Thyroid gland (tissue), 4 donors: ENCODE measurements at places on chromosomes 11 and 22. TPM values are rescaled to one million over a fixed set of nuclear protein-coding genes. Genes with fewer than 3 reads are reported as not detected.

GRCh38 chr22:37045958-37046357 lies 5.6 kb upstream of the KCTD17 start:
- no peak for DNase-seq

DNA sequence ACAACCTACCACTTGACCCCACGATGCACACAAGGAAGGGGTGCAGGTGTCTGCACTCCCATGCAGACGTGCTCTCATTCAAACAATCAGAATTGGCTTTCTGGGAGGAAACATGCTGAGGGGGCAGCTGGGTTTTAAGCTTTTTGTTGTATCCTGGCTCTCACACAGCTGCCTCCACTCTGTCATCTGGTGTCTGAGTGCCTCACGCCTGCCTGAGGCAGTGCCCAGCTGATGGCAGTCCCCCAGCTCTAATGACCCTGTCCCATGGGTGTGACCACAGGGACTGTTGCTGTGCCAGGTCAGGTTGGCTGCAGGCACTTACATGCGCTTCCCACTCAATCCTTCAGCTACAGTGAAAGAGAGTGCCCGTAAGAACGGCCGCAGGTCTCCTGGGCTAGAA lies 53.7 kb downstream of the ARFGAP3 start:
- peak; percentile 72 for DNase-seq

DNA sequence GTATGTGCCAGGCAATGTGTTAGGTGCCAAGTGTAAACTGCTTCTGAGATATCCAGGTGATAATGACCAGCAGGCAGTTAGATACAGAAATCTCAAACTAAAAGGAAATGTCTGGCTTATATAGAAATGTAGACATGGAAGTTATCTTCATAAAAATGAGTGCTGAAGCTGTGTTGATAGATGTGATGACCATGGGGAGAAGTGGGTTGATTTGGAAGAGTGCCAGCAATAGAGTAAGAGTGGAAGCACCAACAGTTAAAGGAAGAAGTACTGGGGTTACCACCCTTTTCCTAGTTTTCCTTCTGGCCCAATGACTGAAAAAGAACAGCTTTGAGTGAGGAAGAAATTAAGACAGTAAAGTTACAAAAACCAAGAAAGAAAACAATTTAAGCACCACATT lies 68.5 kb downstream of the C2CD3 start:
- DNase-seq, result no peak

GRCh38 chr11:67031791-67032561 lies 9.0 kb downstream of the SYT12 start:
- DNase-seq, result no peak

- DNase-seq, result no peak
Measured at GRCh38 chr11:96082002-96082899, 158.3 kb upstream of the MTMR2 start.

DNA sequence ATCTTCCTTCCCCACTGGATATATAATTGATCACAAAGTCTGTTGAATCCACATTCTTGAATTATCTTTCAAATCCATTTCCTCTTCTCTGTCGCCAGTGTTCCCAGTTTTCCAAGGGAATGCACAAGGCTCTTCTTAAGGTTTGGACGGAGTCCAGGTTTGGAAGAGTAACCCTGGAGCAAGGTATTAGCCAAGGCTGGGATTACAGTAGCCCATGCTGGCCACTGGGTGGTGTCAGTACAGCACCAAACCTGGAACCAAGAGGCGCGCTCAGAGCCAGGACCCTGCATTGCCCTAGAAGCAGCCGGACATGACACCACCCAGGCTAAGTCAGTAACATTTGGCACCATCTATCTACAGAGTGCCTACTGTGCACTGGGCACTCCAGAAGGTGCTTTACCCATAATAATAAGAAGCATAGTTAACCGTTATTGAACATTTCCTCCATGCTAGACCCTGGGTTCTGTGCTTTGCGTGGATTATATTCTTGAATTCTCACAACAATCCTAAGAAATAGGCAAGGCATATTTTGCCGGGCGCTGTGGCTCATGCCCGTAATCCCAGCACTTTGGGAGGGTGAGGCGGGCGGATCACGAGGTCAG lies 48.0 kb upstream of the CLPB start:
- peak; percentile 74 for DNase-seq

DNA sequence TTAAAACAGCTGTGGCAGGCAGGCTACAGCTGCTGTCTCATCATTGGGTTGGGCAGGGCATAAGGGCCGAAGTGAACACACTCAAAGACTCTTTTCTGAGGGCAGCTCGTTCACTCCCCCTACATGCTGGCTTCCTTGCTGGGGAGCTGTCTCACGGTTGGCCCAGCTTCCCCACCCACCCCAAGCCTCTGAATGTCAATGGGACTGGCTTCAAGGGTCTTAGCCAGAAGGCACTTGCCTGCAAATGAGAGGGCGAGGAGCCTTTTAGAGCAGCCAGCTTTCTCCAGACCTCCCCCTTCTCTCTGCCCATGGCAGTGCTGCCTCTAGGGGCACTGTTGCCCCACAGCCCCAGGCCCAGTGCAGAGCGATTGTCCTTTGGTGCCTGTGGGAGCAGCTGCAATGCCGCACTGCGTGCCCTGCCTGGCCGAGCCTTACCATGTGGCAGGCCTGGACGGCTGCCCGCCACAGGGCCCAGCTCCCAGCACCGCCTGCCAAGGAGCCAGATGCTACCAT lies 94.7 kb upstream of the RASSF10 start:
- peak; percentile 90 for DNase-seq

DNA sequence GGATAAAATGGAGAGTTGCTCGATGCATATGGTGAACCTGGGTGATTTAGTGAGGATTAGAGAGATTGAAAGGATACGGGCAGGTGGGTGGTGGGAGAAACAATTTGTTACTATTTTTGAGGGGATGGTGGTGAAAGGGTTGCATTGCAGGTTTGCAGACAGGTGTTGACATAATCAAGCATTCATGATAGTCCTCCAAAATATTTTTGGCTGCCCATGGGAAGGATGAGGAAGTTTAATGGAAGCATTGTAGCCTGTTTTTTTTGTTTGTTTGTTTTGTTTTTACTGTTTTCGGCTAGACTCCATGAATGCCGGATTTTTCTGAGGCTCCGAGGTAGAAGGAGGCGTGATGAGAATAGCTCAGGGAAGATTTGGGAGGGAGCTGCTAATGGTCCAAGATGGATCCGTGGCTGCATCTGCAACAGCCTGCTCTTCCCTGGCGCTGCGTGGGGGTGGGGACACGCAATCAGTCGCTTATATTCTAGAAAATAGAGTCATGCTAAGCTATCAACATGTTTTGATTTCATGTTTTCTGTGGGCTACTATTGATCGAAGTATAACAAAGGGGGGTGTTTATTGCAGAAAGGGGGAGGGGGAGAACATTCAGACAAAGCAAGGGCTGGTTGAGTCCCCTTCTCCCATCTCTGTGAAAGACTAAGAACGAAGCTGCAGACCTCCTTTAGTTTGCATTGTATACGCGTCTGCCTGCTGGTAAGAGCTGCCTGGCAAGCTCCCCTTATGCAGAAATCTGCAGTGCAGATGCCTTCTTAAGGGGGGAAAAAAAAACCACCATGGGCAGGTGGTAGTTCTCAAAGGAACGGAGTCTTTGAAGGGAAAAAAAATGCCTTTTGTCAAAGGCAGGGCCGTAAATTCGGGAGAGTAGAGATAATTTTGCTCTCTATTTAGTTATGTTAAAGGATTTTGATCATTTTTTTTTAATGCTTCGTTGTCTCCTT lies 1.0 kb downstream of the RTN3 start:
- DNase-seq, result peak; percentile 38

GRCh38 chr22:20211997-20212753 lies 55.9 kb downstream of the RTN4R start:
- DNase-seq, result peak; percentile 98

DNA sequence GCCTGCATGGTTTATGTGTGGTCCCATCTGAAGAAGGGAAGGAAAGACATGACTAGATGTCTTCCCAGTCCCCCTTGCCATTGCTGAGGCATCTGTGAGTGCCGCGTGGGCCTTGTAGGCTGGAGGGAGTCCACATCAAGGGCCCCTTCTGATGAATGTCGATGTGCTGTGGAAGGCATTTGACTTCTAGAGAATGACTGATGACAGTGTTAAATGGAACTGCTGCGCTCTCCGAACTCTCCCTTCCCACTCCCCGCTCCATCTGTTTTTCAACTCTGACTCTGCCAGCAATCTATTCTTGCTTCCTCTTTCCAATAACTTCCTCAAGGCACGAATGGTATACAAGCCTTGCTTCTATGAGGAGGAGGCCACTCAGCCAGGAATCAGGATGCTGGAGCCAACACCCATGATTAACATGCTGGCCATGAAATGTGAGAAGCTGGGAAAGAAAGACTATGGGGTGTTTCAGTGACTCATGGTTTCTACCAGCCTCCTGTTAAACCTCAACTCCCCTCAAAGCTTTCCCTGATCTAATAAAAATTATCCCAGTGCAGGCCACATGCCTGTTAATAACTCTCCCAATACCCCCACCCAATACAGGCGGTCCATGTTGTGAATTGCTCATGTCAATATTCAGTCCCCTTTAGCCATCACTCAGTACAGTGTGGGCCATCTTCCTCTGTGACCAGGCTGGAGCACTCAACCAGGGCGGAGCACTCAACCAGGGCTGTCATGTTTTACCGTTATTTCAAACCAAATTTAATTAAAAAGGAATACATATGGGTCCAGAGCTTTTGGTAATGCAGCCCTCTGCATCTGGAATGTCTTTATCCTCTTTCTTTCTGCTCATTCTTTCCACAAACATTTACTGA lies 46.4 kb upstream of the TBCEL start:
- no peak for DNase-seq

DNA sequence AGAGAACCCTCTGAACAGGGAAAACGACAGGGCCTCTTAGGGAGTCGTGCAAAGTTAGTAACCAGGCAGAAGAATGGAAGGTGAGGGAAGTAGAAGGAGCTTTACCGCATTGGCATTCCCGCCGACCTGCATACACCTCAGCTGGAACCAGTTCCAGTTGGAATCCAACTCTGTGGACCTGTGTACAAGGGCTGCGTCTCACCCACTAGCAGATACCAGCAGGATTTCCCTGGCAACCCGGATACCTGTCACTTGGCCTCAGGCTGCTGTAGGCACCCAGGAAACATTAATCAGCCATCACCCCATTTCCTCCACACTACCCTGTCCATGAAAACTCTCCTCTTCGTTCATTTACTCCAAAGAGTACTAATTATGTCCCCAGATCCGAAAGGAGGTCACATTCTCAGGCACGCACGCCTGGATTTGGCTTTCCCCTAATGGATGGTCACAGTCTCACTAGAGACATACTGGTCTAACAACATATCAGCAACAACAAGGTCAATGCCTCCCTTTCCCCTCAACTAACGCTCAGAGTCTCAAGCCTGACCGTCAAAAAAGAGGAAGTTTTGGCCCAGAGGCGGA lies 842 bp downstream of the ARFGAP2 start:
- DNase-seq, result no peak

- no peak for DNase-seq
Measured at GRCh38 chr11:106656646-106657045, 361.6 kb downstream of the GUCY1A2 start.

DNA sequence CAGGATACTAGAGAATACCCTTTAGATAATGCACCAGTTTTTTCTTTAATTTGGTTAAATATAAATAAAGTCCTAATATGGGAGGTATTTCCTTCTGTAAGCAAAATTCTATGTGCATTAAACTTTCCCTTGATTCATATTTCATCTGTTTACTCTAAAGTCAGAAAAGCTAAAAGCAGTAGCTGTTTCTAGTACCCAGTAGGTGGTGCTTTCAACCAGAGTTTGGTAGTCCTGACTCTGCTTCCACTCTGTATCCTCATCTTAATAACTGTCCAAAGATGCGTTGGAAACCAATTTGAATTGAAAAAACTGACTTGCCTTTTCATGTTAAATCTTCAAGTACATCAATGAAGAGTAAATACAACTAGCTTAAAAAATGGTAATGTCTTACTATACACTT lies 1065.2 kb downstream of the JRKL start:
- no peak for DNase-seq

- DNase-seq, result no peak
Measured at GRCh38 chr11:37456746-37457145, 858.7 kb upstream of the RAG2 start.

DNA sequence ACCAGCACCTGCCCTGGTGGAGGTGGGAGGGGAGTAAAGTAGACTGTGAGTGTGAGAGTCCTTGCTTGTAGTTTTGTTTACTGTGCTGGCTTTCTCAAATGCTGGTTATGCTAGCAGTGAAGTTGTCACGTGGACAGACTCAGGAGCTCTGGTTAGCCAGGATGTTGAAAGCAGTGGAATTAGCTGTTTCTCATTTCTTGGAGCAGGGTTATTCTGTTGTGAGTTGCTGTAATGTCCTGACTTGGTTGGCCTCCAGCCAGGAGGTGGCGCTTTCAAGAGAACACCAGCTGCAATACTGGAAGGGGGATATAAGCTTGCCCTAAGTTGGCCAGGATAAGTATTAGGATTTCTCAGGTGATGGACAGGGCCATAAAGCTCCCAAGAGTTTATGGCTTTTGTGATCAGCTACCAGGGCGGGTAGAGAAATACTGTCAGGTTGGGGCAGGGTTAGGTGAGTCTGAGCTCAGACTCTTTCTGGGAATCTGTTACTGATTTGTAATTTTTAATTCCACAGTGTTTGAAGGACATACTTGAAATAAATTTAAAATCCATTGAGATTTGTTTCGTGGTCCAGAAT lies 13.7 kb downstream of the CYP2D6 start:
- peak; percentile 86 for DNase-seq

- no peak for DNase-seq
Measured at GRCh38 chr11:110327508-110327907, 31.1 kb upstream of the RDX start.

Gene PRR33
- total RNA-seq, result not detected

Gene HEPHL1
- total RNA-seq, result not detected

Gene DGCR6
- total RNA-seq, result 6.8 TPM

Gene SBF1
- total RNA-seq, result 138 TPM

Gene SCO2
- not detected for total RNA-seq
